ENCODE measurements at places on chromosomes 5 and 9.

- no peak for DNase-seq
These were observed 311.8 kb upstream of the CDH12 start for GRCh38 chr5:23164971-23165370.

GRCh38 chr5:17398431-17398830 is 99.6 kb upstream of the TAF11L2 start:
- no peak for DNase-seq

DNA sequence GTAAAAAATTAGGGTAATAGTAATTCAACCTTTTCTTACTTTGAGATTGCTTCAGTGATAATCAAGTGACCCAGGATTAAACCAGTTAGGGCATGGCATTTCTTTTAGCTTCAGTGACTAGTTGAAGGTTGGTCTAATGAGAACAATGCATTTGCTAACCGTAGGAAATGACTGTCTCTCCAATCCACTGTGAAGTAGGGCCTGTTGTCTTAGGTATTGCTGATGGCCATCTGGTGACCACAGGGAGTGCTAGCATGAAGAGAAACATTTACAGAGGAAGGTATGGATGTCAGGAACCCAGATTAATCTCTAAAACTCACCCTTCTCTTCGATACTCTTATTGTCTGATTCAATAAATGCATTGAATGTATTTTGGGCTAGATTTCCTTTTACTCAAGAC is 535.9 kb upstream of the SEMA6A start:
- DNase-seq, result no peak

DNA sequence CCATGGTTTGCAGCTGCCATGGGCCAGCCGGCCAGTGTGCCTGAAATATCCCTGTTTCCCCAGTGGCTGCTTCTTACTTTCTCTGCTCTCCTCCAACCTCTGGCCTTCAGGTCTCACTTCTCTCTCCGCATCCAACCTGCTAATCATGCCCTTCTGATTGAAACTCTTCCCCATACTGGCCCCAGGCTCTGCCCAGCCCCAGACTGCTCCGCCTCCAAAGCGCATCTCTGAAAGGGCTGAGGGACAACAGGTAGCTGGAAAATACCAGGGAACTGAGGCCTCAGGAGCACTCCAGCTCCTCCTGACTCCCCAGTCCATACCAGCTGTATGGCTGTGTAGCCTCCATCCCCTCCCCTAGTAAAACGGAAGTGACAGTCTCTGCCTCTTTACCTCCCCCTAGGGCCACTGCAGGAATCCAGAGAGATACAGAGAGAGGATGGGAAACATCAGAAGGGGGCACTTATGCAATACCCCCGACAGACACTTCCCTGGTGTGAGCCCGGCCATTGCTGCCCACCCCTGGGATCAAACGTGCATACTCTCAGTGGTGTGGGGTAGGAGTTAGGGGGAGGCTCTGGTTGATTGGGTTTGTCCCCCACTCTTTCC is 34.2 kb downstream of the PAX5 start:
- DNase-seq, result no peak

GRCh38 chr5:172414531-172415361 is 39.6 kb downstream of the SH3PXD2B start:
- peak; percentile 58 for DNase-seq

DNA sequence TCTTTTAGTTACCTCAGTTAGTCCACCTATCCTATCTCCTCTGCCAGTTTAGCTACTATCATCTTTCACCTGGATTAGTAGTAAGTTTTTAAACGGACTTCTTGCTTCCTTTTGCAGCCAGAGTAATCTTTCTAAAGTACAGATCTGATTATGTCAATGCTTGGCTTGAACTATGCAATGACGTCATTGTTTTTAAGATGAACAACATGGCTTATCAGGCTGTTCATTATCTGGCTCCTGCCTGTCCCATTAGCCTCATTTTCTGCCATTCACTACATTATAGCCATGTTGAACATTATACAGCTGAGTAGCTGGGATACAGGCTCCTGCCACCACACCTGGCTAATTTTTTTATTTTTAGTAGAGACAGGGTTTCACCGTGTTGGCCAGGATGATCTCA is 98.7 kb downstream of the RANBP17 start:
- no peak for DNase-seq

- DNase-seq, result no peak
These were observed 22.3 kb downstream of the LPAR1 start for GRCh38 chr9:111016016-111016415.

- no peak for DNase-seq
These were observed 215.8 kb upstream of the TRIM32 start for GRCh38 chr9:116471093-116471906.

- peak; percentile 9 for DNase-seq
These were observed 94.4 kb upstream of the PRLR start for GRCh38 chr5:35324679-35325078.

- no peak for DNase-seq
These were observed 108.8 kb upstream of the CD180 start for GRCh38 chr5:67305401-67305800.
